ENCODE measurements at places on chromosomes 2 and 18.

DNA sequence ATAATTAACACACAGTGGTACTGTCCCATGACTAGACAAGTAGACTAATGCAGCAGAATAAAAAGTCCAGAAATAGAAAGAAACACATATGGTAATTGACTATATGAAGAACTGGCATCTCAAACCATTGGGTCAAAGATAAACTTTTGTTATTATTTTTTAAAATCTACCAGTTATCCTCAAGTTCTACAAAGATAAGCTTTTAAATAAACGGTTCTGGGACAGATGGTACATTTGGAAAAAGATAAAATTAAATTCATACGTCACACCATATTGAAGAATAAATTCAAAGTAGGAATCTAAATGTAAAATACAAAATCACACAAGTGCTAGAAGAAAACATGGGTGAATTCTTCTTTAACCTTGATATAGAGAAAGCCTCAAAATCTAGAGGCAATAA lies 37.6 kb upstream of the PLEKHM3 start:
- DNase-seq = no peak

DNA sequence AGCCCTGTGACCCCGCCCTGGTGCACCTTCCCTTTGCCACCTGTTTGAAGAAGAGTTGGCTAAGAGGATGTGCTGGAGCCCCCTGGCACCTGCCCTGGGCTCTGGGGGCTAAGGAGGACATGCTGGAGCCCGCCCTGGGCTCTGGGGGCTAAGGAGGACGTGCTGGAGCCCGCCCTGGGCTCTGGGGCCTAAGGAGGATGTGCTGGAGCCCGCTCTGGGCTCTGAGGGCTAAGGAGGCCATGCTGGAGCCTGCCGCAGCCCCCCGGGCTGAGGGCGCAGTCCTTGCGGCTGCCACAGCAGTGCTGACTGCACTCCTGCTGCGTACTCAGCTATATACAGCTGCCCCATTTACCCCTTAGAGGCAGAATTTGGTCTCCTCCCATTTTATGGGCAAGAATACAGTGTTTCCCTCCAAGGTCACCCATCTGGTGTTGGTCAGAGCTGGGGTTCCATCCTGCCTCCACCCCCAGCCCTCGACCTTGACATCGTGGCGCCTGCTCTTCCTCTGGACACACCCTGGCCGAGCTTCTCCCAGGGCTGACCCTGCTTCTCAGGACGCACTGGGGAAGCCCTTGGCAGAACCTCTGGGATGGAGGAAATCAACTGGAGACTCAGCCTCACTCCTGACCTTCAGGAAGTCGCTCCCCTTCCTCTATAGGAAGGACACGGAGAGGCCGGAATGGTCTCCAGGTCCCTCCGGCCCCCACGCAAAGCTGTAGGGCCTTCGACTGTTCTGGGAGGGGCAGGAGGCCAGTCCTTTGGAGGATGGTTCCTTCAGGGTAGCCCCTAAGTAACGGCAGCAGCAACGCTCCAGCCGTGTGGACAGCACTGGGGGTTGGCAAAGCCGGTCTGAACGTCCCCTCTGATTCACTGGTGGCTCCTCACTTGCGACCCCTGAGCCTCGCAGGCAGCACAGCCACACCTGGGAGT lies 65.0 kb upstream of the HPCAL1 start:
- DNase-seq = no peak

DNA sequence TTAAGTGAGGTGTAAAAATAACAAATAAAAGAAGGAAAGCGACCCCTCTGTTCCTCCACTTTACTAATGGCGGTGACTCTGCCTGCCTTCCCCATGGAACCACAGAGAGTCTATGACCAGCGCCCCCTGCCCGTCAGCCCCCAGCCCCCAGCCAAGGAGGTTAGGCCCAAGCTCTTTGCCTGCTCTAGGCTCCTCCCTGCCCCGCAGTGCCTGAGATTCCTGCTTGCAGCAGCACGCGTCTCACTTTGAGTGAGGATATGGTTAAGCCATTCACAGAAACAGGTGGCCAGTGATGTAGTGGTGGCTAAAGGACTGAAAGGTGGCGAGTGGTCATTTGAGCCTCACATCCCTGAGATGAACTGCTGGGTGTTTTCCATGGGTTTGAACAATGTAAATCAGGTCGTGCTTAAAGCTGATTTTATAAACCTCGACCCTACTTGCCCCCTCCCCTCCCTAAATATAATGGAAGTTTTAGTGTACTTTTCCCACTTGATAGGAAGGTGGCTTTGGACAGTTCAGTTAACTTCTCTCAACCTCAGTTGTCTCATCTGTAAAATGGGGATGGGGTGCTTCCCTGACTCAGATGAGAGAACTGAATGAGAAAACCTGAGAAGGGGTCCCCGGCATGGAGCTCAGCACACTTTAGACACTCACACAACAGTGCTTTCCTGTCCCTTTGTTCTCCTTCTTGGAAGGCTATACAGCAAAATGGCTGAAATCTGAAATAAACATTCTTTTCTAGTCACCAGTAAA lies 46.5 kb downstream of the IL1RL2 start:
- DNase-seq = no peak

DNA sequence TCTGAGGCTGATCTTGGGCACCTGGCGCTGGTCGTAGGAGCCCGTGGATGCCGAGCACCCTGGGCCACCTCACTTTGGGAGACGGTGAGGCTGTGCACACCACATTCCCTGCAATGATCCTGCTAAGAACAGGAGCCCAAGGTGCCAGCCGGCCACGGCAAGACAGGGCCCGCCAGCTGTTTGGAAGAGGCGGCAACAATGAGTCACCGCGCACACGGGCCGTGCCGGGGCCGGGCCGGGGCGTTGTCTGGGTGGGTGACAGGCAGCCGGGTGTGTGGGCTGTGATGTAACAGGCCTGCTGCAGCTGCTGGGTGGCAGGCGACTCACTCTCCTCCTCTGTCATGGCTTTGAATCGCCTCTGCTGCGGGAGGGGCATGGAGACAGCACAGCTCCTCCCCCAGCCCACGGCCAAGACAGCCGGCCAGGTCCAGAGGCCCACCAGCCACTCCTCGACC lies 49.7 kb upstream of the ODC1 start:
- peak; percentile 56 for DNase-seq

DNA sequence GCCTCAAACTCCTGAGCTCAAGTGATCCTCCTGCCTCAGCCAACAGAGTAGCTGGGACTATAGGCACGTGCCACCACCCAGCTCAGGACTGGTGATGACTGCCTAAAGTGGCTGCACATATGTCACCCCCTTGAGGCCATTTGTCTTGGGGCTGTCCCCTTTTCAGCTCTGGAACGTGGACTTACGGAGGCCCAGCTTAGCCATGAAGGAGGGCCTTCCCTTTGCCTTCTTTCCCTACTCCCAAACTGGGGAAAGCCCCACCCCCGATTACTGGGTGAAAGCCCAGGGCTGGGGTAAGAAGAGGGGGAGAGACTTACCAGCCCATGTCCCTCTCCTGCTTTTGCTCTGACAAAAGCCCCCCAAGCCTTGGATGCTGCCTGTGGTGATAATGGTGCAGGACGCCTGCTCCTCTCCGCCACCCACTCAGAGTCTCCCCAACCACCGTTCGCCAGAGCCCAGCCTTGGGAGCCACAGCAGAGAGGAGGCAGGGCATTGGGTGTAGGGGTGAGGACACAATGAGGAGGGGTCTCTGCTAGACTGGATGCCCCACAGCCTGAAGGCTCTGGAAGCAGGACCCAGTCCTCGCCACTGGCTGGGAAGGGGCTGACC lies 2.5 kb upstream of the DUSP2 start:
- no peak for DNase-seq

DNA sequence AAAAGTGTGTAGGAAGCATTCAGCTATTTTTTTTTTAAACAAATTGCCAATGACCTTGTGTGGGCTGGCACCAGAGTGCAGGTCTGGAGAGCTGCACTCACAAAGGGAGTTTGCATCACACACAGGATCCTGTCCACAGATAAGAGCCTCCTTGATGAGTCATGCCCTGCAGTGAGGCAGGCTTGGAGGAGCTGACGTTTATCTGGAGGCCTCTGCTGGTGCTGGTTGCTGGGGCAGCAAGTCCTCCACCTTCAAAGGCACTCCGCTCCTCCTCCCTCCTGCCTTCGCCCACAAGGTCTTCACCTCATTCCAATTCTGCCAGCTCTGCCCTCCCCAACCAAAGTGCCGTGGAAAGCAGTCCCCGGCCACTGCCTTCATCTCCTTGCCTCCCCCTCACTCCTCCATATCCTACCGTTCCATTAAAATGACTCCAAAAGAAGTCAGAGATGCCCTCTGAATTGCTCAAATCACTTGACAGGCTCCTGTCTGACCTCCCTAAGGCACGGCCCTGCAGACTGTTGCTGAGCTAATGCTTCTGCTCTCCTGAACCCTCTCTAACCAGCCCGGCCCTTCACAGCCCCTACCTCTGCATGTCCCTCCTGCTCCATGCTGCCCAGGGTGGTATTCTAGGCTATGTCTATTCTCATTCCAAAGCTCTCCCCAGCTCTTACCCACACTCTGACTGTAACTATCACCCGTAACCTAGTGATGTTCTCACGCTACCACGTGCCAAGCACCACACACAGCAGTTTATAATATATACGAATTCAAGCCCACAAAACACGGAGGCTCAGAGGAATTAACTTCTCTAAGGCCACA lies 30.9 kb downstream of the LONRF2 start:
- peak; percentile 25 for DNase-seq

GRCh38 chr18:78021196-78021595 lies 771.5 kb downstream of the GALR1 start:
- no peak for DNase-seq
